ENCODE measurements at places on chromosomes 2 and 18.

DNA sequence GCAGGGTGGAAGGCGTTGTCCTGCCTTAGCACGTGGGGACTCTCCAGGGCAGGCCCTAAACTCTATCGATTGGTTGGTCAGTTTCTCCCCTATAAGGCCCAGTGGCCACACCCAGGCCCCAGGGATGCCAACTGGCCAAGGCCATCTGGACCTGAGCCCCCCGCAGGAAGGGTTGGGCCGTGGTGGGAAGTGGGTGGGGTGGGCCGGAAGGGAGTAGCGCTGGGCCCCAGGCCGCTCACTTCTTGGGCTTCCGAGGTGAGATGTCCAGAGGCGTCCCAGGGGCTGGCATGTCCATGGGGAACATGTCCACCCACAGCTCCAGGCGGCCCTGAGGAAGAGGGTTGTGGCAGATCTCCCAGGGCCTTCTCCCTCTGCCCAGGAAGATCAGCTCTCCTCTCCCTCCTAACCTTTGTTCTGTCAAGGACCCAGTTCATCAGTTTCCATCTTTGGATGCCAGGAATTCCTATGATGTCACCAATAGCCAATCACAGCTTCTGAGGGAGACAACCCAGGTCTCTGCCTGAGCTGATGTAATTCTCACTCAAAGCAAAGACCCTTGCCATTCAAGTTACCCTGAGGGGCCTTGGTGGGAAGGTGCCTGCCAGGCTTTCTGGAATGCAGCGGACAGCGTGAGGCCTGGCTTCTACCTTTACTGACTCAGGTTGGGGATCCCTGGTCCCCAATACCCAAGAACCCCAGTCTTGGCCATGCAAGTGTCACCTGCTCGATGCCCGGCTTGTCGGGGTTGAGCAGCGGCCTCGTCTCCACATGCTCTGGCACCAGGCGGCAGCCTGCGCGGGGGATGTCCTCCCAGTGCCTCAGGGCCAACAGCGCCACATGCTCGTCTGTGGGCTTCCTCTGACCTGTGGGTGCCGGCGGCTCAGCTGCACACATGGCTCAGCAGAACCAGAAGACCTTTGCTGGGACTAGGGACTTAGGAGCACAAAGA, 14.4 kb downstream of the OTOF start:
- peak; percentile 58 for DNase-seq

DNA sequence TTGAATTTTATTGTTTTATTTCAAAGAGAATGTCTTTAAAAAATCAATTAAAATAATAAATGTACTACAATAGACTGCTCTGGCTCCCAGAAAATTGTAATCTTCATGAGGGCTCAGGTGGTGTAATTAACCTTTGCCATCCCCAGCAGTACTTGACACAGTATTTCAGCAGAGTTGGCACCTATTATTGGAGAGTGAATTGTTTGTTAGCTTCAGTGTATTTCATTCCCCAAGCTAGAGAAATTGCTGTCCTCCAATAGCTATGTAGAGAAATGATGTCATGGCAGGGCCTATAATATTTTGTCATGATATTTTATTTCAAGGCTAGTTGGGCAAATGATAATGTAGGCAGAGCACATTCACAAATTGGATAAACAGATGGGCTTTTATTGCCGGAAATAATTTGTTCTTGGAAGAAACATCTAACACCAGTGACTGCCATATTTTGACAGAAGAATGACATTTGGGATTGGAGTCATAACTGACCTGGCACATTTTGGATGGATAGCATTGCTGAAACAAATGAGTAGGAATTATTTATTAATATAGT, 712.0 kb upstream of the NXPH2 start:
- DNase-seq, result no peak

- no peak for DNase-seq
Observed at GRCh38 chr2:213286161-213286560, 1.9 kb downstream of the SPAG16 start.

DNA sequence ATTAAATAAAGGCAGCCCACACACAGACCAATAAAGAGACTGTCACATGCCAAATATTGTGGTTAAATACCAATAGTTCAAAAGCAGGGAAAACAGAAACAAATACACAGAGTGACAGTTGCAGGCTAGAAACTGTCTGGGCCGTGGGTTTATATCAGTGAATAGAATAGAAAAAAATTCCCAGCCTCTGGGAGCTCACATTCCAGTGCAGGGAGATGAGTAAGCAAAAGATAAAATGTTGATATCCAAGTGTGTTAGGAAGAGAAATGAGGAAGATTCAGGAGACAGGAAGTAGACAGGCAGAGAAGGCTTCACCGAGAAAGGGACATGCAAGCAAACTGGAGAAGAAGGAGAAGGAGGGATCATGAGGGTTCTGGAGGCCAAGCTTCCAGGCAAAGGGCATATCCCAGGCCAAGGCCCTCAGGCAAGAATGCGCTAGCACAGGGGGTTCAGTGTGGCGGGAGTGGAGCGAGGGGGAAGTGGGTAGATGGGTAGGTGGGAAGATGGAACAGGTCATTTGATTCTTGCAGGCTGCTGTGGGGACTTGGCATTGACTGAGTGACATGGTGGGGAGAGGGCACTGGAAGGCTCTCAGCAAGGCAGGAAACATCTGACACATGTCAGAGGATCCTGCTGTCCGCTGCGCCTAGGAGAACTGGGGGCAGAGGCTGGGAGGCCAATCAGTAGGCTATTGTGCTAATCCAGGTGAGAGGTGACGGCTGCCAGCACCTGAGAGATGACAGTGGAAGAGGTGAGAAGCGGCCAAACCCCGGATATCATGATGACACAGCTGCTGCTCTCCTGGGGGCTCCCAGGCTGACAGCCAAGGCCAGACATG, 89.2 kb downstream of the ZBTB7C start:
- DNase-seq, result no peak

DNA sequence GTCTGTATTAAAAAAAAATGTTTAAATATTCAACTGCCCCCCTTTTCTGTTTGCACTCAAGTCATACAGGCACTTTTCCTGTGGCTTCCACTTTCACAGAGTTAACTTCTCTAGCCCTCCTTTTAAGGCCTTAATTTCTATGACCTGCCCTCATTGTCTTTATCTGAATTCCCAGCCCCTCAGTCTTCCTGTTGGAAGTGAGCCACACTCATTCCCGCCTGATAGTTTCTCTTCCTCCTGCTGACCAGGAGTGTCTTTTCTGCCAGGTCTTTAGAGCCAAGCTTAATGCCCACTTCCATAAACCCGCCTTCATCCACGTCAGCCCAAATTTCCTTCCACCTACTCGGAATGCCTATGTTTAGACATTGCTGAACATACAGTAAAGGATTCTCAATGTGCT, 10.5 kb downstream of the COPS8 start:
- DNase-seq, result no peak

GRCh38 chr2:192043216-192043870, 151.4 kb downstream of the TMEFF2 start:
- DNase-seq, result no peak

DNA sequence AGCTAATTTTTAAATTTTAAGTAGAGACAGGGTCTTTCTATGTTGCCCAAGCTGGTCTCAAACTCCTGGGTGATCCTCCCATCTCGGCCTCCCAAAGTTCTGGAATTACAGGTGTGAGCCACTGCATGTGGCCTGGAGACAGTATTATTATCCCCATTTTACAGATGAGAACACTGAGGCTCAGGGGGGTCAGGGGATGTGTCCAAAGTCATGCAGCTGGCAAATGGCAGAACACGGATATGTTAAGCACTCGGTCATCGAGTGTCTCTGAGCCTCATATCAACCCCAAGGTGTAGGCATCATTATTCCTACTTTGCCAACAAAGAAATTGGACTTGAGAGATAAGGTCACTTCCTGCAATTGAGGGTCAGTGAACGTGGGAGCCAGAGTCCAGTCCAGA, 12.6 kb downstream of the KCNK3 start:
- DNase-seq, result no peak

- DNase-seq, result no peak
Observed at GRCh38 chr2:98926601-98927000, 9.4 kb downstream of the CRACDL start.

DNA sequence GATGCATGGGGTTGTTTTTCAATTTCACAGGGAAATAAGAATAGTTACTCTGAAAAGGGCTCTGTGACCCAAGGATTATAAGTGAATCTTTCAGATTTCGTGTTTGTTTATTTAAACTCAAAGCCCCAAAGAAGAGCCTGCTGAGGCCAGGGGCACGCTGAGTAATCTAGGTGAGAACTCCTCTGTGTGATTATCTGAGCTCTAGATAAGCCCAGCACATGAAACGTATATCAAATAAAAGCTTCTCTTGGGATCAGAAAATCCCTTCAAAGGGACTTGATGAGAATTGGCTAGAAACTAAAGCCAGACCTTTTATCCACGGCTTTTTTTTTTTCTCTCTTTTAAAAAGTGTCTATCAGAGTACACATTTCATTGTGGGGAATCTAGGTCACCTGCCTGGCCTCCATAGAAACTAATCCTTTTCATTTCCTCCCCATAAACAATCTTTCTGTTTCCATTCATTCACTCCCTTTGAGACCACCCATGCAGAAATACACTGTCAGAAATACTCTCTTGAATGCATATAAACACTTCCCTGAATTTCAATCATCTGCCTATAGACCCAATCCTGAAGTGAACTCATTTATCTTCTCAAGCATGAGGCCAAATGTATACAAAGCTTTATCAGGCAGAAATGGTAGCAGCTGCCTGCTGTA, 137.4 kb downstream of the RIT2 start:
- no peak for DNase-seq

GRCh38 chr2:236369661-236370062, 105.5 kb upstream of the ASB18 start:
- DNase-seq, result peak; percentile 55

DNA sequence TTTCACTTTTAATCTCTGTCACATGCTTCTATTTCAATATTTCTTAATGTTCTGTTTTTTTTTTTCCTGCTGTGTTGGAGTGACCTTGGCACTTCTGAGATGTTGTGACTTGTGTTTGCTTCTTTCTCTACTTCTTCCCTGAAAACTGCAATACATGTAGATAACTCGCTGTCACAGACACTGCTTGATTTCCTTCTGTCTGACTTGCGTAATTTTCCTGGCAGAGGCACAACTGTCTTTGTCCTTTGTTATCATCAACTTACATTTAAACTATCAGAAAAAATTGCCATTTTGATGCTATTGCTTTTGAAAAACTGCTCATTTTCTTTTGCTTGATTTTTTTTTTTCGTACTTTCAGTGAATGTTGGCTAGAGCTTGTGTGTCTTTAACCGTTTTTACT, 69.0 kb downstream of the BABAM2 start:
- DNase-seq, result no peak

DNA sequence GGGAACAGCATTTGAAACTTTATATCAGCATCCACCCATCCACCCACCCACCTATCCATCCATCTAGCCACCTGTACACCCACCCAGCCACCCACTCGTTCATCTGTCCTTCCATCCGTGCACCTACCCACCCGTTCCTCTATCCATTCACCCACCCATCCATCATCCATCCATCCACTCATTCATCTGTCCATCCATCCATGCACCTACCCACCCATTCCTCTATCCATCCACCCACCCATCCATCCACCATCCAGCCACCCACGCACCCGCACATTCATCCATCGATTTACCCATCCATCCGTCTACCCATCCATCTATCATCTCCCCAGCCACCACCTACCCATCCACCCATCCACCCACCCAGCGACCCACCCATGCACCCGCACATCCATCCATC, 24.8 kb downstream of the LDLRAD4 start:
- DNase-seq, result no peak

DNA sequence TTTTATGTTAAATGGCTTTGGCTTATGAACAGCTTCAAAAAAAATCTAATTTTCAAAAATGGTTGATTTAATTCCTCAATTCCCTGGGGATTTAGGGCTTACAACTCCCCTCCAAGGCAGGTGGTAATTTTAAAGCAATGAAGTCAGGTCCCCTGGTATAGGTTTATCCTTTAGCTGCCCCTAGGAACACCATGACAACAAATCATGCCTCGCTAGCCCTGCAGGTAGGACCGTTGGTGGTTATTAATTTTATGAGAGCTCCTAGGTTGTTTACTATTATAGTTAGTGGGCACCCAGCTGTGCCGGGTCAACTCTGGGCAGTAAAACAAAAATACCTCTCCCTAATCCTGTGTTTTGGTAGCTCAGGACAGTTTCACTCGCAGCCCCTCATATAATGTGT, 26.2 kb upstream of the MBOAT2 start:
- DNase-seq, result no peak

- DNase-seq, result no peak
Observed at GRCh38 chr18:21056545-21056944, 55.1 kb downstream of the ROCK1 start.

DNA sequence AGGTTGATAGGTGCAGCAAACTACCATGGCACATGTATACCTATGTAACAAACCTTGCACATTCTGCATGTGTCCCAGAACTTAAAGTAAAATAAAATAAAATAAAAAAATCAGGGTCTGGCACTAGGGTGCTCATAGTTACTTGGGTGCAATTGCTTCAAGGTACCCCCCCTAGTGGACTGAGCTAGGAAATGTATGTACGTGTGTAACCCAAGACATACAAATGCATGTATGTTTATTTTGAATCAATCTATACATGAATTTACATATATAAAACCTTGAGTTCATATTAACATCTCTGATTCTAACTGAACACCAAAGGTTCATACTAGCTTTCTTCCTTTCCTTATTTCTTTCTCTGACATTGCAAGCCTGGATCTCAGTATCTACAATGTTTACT, 51.5 kb downstream of the USP37 start:
- no peak for DNase-seq

- no peak for DNase-seq
Observed at GRCh38 chr2:60608679-60609078, 55.2 kb upstream of the BCL11A start.

DNA sequence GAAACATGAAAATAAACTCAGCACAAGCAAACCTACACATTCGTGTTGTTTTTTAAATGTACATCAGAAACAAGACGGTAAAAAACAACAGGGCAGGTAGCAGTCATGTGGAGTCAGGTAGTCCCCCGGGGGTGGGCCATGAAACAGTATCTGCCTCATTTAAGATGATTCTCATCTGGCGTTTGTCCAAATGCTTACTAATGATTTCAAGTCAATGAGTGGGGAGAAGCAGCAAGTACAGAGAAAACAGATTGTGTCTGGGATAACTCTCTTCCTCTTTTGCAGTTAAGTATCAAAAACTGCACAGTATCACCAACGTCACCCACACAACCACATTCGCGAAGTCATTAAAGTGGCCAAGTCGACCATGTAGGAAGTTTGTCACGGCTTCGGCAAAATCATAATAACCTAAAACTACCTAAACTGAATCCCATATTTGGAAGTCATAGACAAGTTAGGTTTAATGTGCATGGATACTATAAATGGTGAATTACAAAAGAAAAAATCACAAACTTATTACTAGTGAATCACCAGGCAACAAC, 1.3 kb downstream of the LAPTM4A start:
- DNase-seq, result no peak

GRCh38 chr2:70418514-70418913, 116.6 kb upstream of the FAM136A start:
- no peak for DNase-seq

- DNase-seq, result no peak
Observed at GRCh38 chr2:133389569-133389968, 178.7 kb downstream of the NCKAP5 start.

GRCh38 chr2:233882353-233882752, 14.2 kb upstream of the MSL3B start:
- DNase-seq, result no peak

- DNase-seq, result no peak
Observed at GRCh38 chr2:39023649-39024048, 97.2 kb downstream of the SOS1 start.

All from left forelimb (tissue), 1 donor.